Activated T-helper 1 cell treated with anti-CD3 and anti-CD28 coated beads, Interleukin-12 subunit alpha, Interleukin-12 subunit beta, Interleukin-2, Interleukin-4 antibody, amounts not matched to agents 30 ng/mL and 10 ng/mL and 1 ng/mL, durations not matched to agents 14 hours and 24 hours and 36 hours (primary cell): ENCODE measurements at places on chromosomes 5 and 9. TPM values are rescaled to one million over a fixed set of nuclear protein-coding genes. Genes with fewer than 3 reads are reported as not detected.

The IL9 gene
- total RNA-seq: 0.36 and 2.0 TPM in 2 replicates

The KCNV2 gene
- not detected in 2 replicates for total RNA-seq

The CNTNAP3B gene
- not detected in 2 replicates for total RNA-seq

GRCh38 chr5:176547802-176548201 is 1.3 kb upstream of the CDHR2 start:
- no peak overlapping the region for H3K4me3 ChIP-seq
- no peaks in the 10 kb centered on the region for H3K27me3 ChIP-seq
- H3K27ac ChIP-seq: peak overlapping the region; percentile 53
- H3K4me1 ChIP-seq: peaks cover 16% of the 10 kb centered on the region
- DNase-seq: no peak

DNA sequence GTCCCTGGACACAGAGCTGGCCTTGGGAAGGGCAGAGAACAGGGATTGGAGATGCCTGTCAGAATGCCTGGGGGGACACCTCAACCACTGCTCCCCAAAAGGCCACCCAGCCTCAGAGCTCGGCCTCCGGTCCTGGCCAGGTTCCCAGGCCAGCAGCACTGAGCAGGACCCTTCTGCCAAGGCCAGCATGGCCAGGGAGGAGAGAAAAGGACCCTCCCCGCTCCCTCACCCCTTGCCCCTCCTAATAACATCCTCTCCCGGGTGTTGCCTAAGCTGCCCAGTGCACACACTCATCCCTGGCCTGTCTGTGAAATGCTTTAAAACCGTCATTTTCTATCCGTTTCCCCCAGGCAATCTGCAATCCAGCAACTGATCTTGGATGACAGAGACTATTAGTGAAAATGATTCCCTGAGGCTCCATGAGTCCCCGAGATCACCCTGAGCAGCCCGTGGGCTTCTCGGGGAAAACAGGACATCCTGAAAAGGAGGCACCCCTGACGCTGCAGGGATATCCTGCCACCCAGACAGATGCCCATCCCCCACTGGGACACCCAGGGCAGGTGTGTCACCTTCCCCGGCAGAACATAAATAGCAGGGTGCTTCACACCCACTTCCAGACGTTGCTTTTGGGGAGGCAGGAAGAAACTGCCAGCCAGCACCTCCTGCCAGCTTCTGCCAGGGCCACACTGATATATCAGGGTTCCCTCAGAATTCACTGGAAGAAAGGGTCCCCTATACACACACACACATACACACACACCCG is 75.3 kb downstream of the ADAMTS2 start:
- DNase-seq: no peak
- no peak overlapping the region for H3K27ac ChIP-seq
- no peaks in the 10 kb centered on the region for H3K27me3 ChIP-seq
- no peaks in the 10 kb centered on the region for H3K4me1 ChIP-seq
- H3K4me3 ChIP-seq: no peak overlapping the region

The NUTM2G gene
- not detected in 2 replicates for total RNA-seq

- no peak overlapping the region for H3K4me3 ChIP-seq
- no peaks in the 10 kb centered on the region for H3K4me1 ChIP-seq
- no peak for DNase-seq
Observed at GRCh38 chr5:78416677-78417425, 56.4 kb downstream of the SCAMP1 start.

The GPX8 gene
- total RNA-seq: not detected in 2 replicates

DNA sequence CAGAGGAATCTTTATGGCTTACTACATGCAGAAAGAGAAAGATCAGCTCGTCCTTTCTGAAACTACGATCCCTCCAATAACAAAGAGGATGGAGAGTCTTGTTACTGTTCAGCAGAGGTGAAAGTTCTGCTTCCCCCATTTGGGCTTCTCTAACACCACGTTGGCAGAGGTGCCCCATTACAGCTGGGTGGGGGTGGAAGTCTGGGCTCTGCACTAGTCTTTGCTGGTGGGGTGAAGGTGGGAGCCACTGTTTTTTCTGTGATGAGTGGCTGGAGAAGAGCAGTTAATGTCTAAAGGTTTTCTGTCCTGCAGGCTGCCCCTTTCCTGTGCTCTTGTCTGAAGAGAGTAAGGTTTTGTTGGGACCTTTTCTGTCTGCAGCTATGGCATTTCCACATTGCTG is 64.7 kb upstream of the OTULINL start:
- no peaks in the 10 kb centered on the region for H3K36me3 ChIP-seq
- H3K4me3 ChIP-seq: no peak overlapping the region
- no peaks in the 10 kb centered on the region for H3K27me3 ChIP-seq

- peaks cover 45% of the 10 kb centered on the region for H3K4me1 ChIP-seq
- peak overlapping the region; percentile 73 for H3K27ac ChIP-seq
Observed at GRCh38 chr5:55222092-55222984, 4.8 kb downstream of the MCIDAS start.

The LCN9 gene
- not detected in 2 replicates for total RNA-seq

- no peak for DNase-seq
- H3K27ac ChIP-seq: no peak overlapping the region
- peaks cover 11% of the 10 kb centered on the region for H3K36me3 ChIP-seq
- H3K27me3 ChIP-seq: no peaks in the 10 kb centered on the region
- H3K4me3 ChIP-seq: no peak overlapping the region
- H3K4me1 ChIP-seq: peaks cover 65% of the 10 kb centered on the region
Observed at GRCh38 chr9:5835808-5836207, 2.9 kb upstream of the ERMP1 start.

DNA sequence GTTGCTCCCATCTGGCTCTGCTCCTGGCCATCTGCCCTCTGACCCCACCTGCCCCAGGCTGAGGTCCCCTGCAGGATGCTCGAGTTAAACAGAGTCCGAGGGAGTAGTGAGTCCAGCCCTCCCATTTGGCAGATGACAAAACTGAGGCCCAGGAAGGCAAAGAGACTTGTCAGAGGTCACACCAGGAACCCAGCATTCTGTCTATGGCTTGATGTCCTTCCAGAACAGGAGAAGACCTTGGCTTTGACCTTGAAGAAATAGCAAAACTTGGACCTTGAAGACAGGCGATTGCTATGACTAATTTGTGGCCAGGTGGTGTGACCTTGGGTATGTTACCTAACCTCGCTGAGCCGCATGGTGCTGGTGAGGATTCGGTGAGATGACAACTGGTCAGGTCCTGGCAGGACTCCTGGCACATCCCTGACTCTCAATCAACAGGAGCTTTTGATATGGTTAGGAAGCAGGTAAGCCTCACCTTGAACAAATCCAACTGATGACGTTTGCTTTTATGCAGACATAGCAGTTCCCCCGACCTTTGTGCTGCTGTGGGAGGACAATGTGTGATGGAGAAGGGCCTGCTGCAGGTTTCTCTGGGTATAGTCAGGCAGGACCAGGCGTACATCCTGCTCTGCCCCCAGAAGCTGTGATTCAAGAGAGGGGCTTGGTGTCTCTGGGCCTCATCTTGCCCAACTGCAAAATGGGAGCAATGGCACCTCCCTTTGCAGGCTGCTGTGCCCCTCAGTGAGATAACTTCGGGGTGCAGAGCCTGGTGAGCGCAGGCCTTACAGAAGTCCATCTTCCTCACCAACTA is 198.7 kb downstream of the C9orf50 start:
- H3K27me3 ChIP-seq: no peaks in the 10 kb centered on the region
- H3K27ac ChIP-seq: peak overlapping the region; percentile 29
- no peak overlapping the region for H3K4me3 ChIP-seq
- H3K4me1 ChIP-seq: peaks cover 15% of the 10 kb centered on the region

GRCh38 chr9:130607640-130608420 is 28.5 kb downstream of the FUBP3 start:
- H3K36me3 ChIP-seq: peaks cover 30% of the 10 kb centered on the region
- no peak for DNase-seq
- no peaks in the 10 kb centered on the region for H3K4me1 ChIP-seq
